Ascending aorta (tissue), 2 donors: ENCODE measurements at places on chromosomes 3 and 15. TPM values are rescaled to one million over a fixed set of nuclear protein-coding genes. Genes with fewer than 3 reads are reported as not detected.

The CDC25A gene
- total RNA-seq: not detected

DNA sequence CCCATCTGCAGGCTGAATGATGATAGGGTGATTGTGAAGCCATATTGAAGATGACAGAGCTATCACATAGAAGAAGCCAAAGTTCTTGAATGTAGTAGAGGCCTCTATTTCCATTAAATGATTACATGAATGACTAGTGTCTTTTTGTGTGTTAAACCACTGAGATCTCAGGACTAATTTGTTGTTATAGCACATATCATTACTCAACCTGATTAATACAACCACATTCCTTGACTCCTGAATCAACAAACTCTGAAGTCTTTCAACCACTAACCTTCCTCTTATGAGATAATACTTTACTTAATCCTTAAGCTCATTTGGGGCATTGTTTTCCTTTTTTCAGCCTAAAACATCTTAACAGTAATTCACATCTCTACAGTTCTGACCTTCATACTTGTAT lies 564.5 kb upstream of the ADAMTS9 start:
- no peak for DNase-seq

DNA sequence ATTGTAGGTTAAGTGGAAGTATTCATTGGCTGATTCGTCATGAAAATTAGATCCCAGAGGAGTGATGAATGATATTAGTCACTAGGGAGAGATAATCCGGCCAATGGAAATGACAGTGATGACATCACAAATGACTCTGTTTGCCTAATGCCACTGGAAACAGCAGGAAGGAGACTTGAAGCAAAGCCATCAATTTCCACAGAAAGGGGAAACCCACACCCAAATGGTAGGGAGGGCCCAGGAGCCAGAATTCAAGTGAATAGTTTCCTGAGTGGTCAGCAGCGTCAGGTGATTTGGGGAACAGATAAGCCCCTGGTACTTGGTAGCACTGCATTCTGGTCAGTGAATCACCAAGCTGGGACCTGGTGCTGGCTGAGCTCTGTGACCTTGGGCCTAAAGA lies 3.3 kb upstream of the ADAMTS9 start:
- peak; percentile 67 for DNase-seq

DNA sequence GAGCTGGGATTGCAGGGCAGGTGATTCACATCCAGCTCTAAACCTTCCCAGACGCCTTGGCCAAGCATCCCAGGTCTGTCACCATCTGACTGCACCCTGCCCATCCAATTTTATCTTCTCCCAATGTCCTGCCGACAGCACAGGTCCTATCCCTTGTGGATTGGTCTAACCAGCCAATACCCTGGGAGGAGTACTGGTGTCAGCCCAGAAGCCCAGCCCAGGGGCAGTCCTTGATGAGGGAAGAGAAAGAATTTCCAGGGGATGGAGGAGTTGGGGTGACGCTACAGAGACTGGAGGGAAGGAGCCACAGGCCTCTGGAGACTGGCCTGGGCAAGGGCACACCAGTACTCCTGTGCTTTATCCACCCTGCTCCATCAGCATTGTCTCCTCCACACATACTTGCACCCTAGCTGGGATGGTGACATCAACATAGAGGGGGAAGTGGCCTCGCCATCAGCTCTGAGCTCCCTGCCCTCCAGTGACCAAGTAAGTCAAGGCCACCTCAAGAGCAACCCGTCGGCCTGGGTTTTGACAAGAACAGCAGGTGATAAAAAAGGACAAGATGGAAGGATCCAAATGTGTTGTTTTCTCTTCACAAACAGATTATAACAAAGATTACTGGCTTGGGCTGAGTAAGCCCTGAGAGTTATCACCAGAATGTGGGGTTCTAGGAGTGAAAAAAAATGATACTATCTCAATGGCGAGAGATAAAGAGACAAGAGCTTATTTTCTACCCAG lies 114.6 kb downstream of the AQP9 start:
- DNase-seq: no peak

The ALPK3 gene
- 38.0 TPM for total RNA-seq

The GATA2 gene
- 56.0 TPM for total RNA-seq

- DNase-seq: no peak
These were observed 75.1 kb upstream of the MELTF start for GRCh38 chr3:197104738-197105137.

The DCLK3 gene
- total RNA-seq: not detected

DNA sequence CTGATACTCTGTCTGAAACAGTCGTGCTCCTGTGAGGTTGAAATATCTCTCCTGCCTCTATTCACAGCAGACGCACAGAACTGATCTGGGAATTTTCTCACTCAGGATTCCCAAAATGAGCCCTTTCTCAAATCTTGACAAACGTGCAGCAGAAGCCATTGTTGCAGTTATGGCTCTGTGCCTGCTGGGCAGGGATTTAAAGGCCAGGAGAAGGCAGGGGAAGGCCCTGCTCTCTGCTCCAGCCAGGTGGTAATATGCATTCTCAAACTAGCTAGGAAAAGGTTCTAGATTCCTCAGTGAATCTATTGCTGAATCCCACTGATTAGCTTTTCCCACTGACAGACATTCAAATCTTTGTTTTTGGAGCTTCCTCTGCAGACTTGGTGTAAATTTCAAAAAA lies 2.2 kb downstream of the MINAR1 start:
- no peak for DNase-seq

- DNase-seq: no peak
These were observed 46.6 kb upstream of the ARPP21 start for GRCh38 chr3:35592589-35593295.

- DNase-seq: no peak
These were observed 24.1 kb upstream of the NDUFB4 start for GRCh38 chr3:120572027-120572426.

DNA sequence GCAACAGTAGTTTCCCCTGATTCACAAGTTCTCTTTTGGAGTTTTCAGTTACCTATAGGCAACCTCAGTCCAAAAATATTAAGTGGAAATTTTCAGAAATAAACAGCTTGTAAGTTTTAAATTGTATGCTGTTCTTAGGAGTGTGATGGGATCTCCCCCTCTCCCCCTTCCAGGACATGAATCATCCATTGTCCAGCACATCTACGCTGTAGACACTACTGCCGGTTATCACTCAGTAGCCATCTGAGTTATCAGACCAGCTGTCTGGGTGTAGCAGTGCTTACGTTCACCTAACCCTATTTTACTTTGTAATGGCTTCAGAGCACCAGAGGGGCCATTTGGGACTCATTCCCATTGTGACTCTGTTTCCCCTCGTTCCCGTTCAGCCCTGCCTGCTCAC lies 96.7 kb upstream of the PLXNA1 start:
- no peak for DNase-seq

DNA sequence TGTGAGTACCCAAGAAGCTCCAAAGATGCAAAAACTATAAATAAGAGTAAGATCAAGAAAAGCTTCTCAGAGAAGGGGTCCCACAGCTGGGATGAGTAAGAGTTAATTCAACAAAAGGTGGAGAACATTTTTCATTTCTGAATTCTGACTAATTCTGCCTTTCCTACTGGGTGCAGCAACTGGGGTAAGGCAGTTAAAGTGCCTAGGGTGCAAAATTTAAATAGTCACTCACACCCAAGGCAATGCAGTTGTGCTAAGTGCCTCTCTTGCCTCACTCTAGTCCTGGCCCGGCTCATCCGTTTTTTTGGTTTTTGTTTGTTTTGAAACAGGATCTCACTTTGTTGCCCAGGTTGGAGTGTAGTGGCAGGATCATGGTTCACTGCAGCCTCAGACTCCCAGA lies 240.2 kb downstream of the TP63 start:
- no peak for DNase-seq

The TRH gene
- total RNA-seq: not detected

DNA sequence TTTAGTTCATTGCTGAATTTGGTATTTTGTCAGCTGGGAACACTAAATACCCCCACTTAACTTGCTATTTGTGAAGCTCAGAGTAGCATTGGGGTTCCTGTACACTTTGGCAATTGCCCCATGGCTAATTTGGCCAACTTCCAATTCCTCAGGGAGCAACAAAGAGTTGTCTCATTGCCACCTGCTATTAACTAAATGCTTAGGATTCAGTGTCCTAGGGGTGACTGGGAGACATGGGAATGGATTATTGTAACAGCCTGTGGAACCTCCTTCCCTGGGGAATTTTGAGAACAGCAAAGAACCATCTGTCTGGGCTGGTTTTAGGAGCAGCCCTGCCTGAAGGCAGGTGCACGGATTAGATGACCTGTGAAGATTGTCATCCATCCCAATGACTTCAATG lies 437.4 kb upstream of the TPRG1 start:
- no peak for DNase-seq

- DNase-seq: no peak
These were observed 118.1 kb upstream of the SLC6A11 start for GRCh38 chr3:10697918-10698317.

The ITIH4 gene
- 9.8 TPM for total RNA-seq

The SCN11A gene
- total RNA-seq: not detected

The TMEM62 gene
- total RNA-seq: 9.0 TPM

GRCh38 chr3:125147491-125147820 lies 65.1 kb downstream of the SLC12A8 start:
- DNase-seq: no peak

The SUSD5 gene
- 68.0 TPM for total RNA-seq

- no peak for DNase-seq
These were observed 530.2 kb downstream of the MCTP2 start for GRCh38 chr15:94761574-94761973.

DNA sequence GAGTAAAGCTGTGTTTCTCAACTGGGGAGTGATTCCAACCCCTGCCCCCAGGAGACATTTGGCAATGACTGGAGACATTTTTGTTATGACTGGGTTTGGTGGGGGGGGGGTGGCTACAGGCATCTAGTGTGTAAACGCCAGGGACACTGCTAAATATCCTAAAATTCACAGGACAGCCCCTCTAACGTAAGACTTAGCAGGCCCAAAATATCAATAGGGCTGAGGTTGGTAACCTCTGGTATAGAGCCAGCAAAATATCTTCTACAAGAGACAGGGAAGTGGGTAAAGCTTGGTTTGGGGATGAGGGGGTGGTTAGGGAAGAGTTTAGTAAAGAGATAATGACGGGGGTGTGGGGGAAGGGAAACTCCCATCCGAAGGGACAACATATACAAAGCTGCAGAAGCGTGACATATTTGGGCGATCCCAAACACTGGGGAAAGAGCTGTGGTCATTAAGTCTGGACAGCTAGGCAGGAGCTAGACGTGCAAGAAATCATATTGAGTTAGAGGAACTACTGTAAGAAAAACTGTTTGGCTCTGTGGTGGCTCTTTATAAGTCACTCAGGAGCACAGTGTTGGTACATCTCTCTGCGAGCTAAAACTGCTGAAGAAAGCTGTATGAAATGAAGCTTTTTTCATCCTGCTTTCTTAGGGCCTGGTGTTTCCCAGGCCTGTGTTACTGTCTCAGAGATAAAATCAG lies 697 bp upstream of the TRIM69 start:
- no peak for DNase-seq

The SNX22 gene
- total RNA-seq: 0.53 TPM

The TF gene
- 62.8 TPM for total RNA-seq

DNA sequence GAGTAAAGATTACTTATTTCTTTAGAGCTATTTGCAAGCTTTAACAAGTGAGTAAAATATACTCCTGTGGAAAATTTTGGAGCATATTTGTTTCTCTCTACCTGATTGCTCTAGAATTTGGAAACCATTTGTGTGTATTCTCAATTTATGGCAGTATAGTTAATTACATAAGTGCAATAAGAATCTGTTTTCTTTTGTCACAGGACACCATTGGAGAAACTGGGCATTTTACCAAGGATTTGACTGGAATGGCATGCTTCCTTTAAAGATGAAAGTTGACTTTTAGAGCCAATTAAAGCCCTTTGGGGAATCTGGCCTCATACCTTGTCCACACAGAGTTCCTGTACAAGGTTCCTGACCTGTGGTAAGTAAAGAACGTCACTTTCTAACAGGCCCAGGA lies 38.4 kb downstream of the PAQR5 start:
- no peak for DNase-seq

The RPL4 gene
- 2,799 TPM for total RNA-seq

- no peak for DNase-seq
These were observed 36.5 kb downstream of the HCN4 start for GRCh38 chr15:73331991-73332925.

GRCh38 chr3:151281671-151282324 lies 3.5 kb upstream of the P2RY14 start:
- no peak for DNase-seq

The DPPA2 gene
- total RNA-seq: not detected

DNA sequence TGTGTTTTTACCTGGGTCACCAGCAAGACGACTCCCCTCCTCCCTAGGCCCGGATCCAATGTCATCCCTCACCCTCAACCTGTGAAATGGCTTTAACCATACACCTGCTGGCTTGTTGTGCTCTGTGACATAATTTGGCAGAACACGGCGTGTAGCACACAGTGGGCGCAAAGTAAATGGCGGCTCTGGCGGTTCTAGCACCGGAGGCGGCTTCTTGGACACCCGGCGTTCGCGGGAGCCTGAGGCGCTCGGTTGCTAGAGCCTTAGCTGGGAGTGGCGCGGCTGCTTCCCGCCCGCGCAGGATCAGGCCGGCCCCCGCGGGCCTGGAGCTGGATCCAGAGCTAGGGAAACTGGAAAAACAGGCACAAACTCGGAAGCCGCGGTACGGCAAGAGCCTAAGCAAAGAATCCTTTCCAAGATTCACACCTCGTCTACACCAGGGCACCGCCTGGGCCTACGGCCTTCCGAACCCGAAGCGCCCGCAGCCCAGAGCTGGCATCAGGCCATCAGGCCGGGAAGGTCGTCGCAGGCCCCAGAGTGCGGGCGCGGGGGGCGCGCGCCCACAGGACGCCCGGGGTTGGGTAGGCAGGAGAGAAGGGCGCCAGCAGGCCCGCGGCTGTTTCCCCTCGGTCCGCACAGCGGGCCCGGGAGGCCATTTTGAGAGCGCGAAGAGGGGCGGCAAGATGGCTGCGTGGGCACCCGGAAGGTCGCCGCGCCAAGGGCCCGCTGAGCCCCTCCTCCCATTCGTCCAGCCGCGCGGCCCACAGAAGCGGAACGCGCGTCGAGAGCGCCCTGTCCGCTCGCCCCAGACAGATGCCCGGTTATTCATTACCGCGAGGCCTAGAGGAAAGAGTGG lies 43.9 kb upstream of the POLG start:
- no peak for DNase-seq

The ZPLD1 gene
- total RNA-seq: not detected

- DNase-seq: no peak
These were observed 20.8 kb downstream of the DMXL2 start for GRCh38 chr15:51601801-51602200.

DNA sequence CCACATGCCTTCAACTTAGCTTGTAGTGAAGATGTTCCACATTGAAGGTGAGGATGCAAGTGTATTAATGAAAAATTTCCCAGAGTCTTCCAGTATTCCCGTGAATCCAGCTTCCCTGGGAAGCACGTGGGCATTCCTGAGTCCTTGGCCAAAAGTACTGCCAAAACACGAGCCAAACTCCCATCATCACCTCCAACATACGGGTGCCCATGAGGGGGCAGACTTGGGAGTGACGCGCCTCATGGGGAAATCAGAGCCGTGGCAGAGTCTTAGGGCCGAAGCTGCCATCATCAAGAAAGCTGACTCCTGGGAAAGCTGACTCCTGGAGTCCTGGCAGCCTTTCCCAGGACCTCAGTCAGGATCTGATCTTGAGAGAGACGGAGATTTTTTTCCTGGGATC lies 20.1 kb upstream of the TM2D3 start:
- DNase-seq: no peak

- no peak for DNase-seq
These were observed 227.3 kb downstream of the ITPR1 start for GRCh38 chr3:4720316-4721075.

The CLDND1 gene
- total RNA-seq: 171 TPM

GRCh38 chr3:153963012-153963411 lies 158.2 kb upstream of the ARHGEF26 start:
- no peak for DNase-seq
